ENCODE measurements at places on chromosomes 6 and 20.

GRCh38 chr6:83092756-83093399 lies 25.4 kb downstream of the DOP1A start:
- DNase-seq, result no peak

GRCh38 chr6:155100087-155100486 lies 105.0 kb downstream of the TIAM2 start:
- no peak for DNase-seq

- no peak for DNase-seq
These were observed 142.4 kb downstream of the ZFP64 start for GRCh38 chr20:52049001-52049731.

- no peak for DNase-seq
These were observed 270.7 kb upstream of the ADGRB3 start for GRCh38 chr6:68364271-68364805.

GRCh38 chr6:35993150-35993549 lies 31.3 kb downstream of the SLC26A8 start:
- no peak for DNase-seq

DNA sequence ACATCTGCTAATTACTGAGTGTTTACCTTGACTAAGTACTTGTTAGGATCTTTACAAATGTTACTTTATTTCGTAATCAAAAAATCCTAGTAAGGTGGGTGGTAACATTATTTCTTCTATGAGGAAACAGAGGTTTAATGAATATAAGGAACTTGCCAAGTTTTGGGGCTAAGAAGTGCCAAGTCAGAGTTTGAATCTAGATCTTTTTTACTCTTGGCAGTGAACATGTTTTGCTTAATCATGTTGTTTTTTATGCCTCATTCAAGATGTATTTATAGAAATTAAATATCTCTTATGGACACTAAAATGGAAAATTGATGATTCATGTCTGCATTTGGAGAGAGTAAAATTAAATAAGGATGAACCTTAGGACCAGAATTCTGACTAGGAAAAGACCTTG lies 393.7 kb downstream of the UTRN start:
- DNase-seq, result no peak

- no peak for DNase-seq
These were observed 118.4 kb downstream of the MYLK4 start for GRCh38 chr6:2632368-2632767.

DNA sequence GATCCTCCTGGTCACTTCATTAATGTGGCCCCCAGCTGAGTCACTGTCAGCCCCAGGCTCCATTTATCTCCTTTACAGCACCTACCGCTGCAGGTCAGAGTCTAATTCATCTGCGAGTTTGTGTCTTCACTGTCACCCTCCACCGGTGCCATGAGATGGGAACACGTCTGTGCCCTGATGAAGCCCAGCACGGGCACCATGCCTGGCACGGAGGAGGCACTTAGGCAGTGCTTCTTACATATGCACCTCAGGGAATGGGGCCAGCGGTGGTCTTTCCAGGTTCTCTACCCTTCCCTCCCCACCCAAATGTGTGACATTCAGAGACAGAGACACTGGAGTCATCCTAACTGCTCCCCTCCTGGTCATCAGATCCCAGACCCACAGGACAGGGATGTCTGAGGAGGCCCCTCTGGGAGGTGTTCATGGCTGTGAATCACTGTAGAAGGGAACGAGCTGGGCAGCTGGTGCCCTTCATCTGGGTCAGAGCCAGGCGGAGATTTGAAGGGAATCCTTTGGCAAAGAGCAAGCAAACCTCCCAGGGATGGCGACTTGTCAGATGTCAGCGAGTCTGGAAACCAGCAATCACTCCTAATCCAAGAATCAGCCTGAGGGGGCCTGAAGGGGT lies 364.6 kb downstream of the PREX1 start:
- no peak for DNase-seq

- no peak for DNase-seq
These were observed 234.7 kb upstream of the FKBP1C start for GRCh38 chr6:62976566-62976965.

DNA sequence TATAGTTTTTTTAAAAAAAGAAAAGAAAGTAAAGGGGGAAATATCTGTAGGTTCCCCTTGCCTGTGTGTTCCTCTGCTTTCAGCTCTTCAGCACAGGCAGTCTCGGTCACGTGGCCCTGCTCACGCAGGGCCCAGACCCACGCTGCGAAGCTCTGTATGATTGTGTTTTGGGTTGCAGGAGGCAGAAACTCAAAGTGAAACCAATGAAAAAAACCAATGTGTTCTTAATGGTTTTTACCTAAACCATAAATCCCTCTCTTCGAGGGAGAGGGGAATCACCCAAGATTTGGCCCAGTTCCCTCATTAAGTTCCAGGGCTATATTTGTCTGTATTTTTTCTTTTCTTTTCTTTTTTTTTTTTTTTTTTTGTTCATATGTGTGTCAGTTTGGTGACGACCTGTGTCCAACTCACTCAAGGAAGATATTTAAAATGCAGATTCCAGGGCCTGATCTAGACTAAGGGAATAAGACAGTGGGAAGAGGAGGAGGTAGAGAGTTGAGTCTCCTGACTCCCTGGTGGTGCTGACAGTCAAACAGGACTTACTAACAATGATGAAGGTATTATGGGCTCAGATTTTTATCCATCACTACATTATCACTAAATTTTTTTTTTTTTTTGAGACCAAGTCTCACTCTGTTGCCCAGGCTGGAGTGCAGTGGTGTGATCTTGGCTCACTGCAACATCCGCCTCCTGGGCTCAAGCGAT lies 33.8 kb upstream of the RREB1 start:
- no peak for DNase-seq

All from stimulated activated CD8-positive, alpha-beta memory T cell treated with anti-CD3 and anti-CD28 coated beads, Interleukin-7, amount 100 ng/mL, for 24 hours (primary cell).